T-helper 17 cell (primary cell): ENCODE measurements at places on chromosomes 12 and 14.

DNA sequence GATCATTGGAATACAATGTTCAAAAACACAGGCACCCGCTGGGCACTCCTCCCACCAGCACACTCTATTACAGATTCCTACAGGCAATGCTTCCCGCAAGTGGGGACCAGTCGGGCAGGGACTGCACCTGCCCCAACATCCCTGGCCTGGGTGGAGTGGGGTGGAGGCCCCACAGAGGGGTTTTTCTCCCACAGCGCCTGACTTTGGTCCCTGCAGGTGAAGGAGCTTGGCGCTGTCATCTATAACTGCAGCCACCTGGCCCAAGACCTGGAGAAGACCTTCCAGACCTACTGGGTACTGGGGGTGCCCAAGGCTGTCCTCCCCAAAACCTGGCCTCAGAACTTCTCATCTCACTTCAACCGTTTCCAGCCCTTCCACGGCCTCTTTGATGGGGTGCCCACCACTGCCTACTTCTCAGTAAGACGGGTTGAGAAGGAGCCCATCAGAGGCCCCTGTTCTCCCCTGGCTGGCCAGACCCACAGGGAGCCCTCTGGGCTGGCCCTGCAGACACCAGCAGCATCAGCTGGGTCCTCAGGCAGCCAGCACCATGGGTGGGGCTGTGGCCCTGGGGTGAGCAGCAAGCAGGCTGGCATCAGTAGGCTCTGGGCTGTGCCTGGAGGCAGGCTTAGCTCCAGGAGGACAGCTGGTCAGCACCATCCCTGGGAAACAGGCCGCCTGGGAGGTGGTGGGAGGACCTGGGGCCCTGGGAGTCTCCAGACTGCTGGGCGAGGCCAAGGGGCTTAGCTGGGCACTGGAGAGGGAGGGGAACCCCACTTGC, 6.0 kb downstream of the PLD4 start:
- no peak for DNase-seq

DNA sequence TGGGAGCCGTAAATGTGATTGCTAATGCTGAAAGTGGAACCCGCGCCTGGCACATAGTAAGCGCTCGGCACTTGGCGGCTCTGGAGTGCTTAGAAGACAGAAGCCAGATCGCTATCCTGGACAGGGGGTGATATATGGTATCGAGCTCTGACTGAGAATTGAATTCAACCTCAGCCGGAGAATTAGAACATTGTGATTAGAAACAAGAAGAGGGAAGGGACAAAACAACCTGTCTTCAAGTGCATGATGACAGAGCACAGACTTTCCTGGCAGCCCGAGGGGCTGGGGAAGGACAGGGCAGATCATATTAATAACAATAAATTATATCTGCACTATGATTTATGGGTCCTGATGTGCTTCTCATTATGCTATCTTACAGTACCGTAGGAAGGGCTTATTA, 66.9 kb upstream of the TBX3 start:
- no peak for DNase-seq

GRCh38 chr12:49296836-49297694, 2.1 kb downstream of the PRPH start:
- DNase-seq = no peak

- DNase-seq = no peak
Measured at GRCh38 chr12:92389466-92389865, 243.8 kb upstream of the BTG1 start.

GRCh38 chr14:99590746-99591555, 13.1 kb downstream of the CCDC85C start:
- no peak for DNase-seq

DNA sequence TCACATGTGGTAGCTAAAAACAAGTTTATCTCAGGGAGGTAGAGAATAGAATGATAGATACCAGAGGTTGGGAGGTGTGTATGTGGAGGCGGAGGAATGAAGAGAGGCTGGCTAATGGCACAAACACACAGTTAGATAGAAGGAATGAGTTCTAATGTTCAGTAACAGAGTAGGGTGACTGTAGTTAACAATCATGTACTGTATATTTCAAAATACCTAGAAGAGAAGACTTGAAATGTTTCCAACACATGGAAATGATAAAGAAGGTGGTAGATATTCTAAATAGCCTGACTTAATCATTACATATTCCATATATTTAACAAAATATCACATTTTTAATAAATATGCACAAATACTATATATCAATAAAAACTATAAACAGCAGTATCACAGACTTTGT, 8.9 kb upstream of the IFNG-AS1 start:
- no peak for DNase-seq

GRCh38 chr12:84920331-84920730, 7.7 kb upstream of the SLC6A15 start:
- DNase-seq = no peak
